ENCODE measurements at places on chromosomes 7 and 10.

DNA sequence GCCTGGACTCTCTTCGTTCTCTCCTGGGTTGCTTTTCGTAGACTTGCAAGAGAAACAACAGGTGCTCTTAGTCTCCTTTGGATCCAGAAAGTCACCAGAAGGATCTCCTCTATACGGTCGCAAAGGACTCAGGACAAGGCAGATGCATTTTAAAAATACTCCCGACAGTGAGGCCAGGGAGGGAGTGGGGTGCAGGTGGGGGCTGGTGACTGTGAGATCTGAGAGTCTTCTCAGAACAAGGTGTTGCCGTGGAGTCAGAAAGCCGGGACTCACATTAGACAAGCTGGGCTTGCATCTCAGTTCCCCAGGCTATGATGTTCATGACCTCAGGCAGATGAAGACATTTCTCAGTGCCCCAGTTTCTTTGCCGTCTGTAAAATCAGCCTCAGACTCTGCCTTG, 507.2 kb downstream of the TCERG1L start:
- DNase-seq: no peak

- no peak for DNase-seq
Observed at GRCh38 chr7:119197172-119197876, 972.8 kb downstream of the ANKRD7 start.

DNA sequence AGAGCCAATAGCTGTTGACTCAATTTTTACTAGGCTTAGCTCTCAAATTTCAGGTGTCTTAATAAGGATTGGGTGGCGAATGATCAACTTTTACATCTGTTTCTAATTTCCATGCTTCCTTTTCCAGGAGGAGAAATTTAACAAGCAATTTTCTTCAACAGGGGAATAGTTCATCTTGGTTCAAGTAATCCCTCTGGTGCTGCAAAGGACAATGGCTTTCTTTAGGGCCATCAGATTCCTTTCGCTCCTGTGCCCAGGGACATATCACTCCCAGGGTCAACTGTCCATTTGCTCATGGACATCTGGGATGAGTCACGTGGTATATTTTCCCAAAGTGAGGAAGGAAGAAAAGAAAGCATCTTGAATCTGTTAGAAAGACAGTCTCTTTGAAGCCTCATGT, 313.3 kb downstream of the FRMD4A start:
- DNase-seq: peak; percentile 71

DNA sequence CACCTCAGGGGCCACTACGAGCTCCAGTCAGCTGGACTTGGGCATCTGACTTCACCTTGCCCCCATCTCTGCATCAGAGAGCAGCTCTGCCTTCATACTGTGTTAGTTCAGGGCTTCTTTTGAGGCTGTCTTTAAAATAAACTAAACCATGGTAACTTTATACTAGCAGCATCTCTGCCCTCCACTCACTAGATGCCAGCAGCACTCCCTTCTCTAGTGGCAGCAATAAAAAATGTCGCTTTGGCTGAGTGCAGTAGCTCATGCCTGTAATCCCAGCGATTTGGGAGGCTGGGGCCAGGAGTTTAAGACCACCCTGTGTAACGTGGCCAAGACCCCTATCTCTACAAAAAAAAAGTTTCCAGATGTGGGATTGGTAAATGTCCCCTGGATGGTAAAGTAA, 584.4 kb downstream of the INHBA start:
- DNase-seq: no peak

DNA sequence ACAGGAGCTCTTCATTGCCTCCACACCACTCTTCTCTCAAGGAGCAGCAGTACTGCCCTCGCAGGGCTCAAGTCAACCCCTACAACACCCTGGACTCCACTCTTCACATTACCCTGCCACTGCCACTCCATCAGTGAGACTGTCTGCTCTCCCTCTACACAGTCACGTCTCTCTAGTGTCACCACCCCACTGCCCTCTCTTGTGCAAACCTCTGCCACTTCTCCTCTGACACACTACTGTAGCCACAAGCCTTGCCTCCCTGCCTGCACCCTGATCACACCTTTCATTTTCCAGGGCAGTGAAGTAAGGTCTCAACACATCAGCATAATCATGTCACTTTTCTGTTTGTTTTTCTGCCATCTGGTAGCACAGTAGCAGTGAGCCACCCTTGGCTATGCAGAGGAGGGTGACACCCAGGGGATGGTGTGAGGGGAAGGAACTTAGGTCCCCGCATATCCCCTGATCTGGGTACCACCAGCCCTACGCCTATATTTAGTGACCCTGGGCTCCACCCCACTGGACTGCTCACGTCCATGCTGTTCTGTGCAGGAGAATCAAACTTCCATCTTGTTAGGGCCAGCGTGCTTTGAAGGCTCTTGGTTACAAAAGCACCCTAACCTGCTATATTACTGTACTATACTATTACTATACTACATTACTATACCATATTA, 1.6 kb downstream of the C10orf143 start:
- no peak for DNase-seq
